HFFc6 (cell line): ENCODE measurements at places on chromosomes 1 and 21. TPM values are rescaled to one million over a fixed set of nuclear protein-coding genes. Genes with fewer than 3 reads are reported as not detected.
A peak's percentile ranks its signal among the peaks of the same experiment; 100 is the strongest.

HTR6 gene
- not detected in 3 replicates for total RNA-seq

DNA sequence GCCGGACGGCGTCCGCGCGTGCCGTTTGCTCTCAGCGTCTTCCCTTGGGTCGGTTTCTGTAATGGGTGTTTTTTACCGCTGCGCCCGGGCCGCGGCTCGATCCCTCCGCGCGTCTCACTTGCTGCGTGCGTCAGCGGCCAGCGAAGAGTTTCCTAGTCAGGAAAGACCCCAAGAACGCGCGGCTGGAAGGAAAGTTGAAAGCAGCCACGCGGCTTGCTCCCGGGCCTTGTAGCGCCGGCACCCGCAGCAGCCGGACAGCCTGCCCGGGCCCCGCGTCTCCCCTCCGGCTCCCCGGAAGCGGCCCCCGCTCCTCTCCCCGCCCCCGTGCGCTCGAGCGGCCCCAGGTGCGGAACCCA lies 159.8 kb downstream of the RUNX1 start:
- peak overlapping the region; percentile 92 for H3K4me3 ChIP-seq
- DNase-seq: peak; percentile 71
- H3K27me3 ChIP-seq: peaks cover 16% of the 10 kb centered on the region
- peaks cover 32% of the 10 kb centered on the region for H3K4me1 ChIP-seq

TEDDM1 gene
- not detected in 3 replicates for total RNA-seq

CBR3 gene
- 15.1 to 24.1 TPM (median 19.2 TPM) in 3 replicates for total RNA-seq

DNA sequence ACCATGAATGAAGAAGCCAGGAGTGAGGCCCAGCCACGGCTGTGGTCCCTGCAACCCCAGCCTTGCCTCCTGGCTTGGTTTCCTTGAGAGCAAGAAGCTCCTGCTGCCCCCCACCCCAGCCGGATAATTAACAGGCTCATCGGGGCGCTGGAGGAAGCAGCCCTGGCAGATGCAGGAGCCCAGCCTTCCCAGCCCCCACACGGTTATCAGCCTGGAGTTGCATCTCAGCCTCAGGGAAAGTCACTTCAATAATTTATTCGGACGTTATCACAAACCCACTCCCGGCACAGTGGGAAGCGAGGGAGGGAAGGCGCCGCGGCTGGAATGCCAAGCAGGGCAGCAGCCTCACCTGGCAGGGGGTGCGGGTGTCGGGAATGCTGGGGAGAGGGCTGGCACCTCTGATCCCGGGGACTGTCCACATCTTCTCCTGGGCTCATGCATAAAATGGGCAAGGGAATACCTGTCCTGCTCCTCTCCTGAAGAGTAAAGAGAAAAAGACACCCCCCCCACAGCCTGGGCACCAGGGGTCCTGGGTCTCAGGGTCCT lies 43.3 kb upstream of the LRP8 start:
- no peaks in the 10 kb centered on the region for H3K4me1 ChIP-seq
- no peak overlapping the region for H3K27ac ChIP-seq
- no peaks in the 10 kb centered on the region for H3K36me3 ChIP-seq
- H3K27me3 ChIP-seq: peaks cover 52% of the 10 kb centered on the region

GRCh38 chr1:20421441-20421840 lies 64.6 kb downstream of the CAMK2N1 start:
- peaks cover 25% of the 10 kb centered on the region for H3K36me3 ChIP-seq
- peaks cover 2% of the 10 kb centered on the region for H3K4me1 ChIP-seq
- H3K27me3 ChIP-seq: peaks cover 19% of the 10 kb centered on the region
- H3K27ac ChIP-seq: no peak overlapping the region

GRCh38 chr1:94199398-94199797 lies 38.0 kb downstream of the ARHGAP29 start:
- no peak overlapping the region for H3K27ac ChIP-seq
- no peak overlapping the region for H3K4me3 ChIP-seq
- peaks cover 31% of the 10 kb centered on the region for H3K4me1 ChIP-seq

KCNK1 gene
- not detected in 3 replicates for total RNA-seq

DNA sequence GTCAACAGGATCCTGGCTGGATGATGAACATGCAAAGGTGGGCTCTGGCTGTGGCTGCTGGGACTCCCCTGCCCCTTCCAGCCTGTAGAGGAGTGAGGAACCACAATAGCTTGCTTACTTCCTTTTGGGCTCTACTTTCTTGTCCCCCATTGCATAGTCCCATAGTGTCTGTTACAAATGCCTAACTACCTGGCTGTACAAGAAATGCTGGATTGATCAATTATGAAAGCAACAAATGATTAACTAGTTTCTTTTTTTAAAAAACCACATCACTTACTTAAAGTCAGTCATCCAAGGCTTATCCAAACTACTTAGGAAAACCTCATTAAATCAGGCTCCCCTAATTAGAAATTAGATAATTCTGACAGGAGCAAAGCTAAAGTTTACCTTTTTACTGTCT lies 514.1 kb upstream of the PKN2 start:
- peaks cover 5% of the 10 kb centered on the region; the same call in 1 of the 2 replicates for H3K27me3 ChIP-seq
- H3K27ac ChIP-seq: no peak overlapping the region
- H3K36me3 ChIP-seq: no peaks in the 10 kb centered on the region
- H3K4me1 ChIP-seq: no peaks in the 10 kb centered on the region
- no peak for DNase-seq
